ENCODE measurements at places on chromosomes 4 and X.

GRCh38 chr4:148430854-148431253 lies 11.4 kb downstream of the NR3C2 start:
- no peak for DNase-seq

DNA sequence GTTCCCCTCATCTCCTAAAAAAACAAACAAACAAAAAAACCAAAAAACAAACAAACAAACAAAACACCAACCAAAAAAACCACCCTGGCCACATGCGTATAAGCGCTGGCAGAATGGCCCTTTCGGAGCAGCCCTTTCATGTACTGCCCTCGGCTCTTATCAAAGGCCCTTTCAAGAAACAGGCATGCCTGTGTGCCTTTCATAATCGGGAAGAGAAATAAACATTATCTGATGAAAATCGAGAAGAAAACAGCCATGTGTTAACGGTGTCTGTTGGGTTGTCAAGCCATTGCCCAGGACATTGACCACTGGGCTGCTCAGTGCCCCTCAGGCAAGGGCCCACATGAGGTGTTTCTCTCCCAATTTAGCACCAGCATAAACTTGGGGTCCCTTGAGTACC lies 68.3 kb downstream of the PJA1 start:
- DNase-seq: no peak

DNA sequence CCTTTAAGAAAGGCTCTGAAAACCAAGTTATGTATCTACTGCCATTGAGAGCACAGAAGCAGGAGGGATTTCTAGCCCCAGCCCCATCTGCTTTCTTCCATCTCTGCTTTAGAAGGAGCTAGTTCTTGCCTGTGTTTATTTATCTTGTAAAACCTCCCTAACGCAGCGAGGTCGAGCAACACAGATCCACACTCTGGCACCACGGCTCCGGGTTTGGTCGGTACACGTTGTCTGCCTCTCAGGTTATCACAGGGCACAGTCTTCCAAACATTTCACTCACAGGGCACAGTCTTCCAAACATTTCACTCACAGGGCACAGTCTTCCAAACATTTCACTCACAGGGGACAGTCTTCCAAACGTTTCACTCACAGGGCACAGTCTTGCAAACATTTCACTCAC lies 69.7 kb upstream of the TLR3 start:
- no peak for DNase-seq

GRCh38 chr4:153497988-153498967 lies 32.1 kb downstream of the TMEM131L start:
- DNase-seq: no peak

GRCh38 chr4:124804584-124804983 lies 92.1 kb upstream of the ANKRD50 start:
- DNase-seq: no peak

DNA sequence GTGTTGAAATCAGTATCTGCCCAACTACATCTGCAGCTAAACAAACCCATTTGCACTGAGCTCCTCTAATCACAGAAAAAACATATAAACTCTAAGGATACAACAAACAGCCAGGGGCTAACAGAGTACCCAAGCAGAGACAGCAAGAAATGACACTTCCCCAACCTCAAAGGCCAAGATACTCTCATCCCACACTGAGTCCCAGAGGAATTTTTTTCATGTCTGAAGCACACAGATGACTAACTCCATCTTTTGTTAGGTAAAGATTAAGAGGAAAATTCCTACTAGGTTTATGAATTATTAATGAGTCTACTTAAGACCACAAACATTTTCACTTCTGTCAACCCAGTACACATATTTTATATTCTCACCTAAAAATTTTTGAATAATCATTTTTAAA lies 31.6 kb downstream of the SEPSECS start:
- DNase-seq: no peak

GRCh38 chrX:154720067-154720466 lies 30.8 kb downstream of the GAB3 start:
- no peak for DNase-seq

- DNase-seq: no peak
Observed at GRCh38 chr4:177177541-177178081, 132.1 kb upstream of the NEIL3 start.

- DNase-seq: peak; percentile 50
Observed at GRCh38 chrX:66046612-66047235, 6.8 kb upstream of the VSIG4 start.

GRCh38 chrX:84907324-84907968 lies 96.2 kb upstream of the APOOL start:
- DNase-seq: no peak

GRCh38 chr4:14254252-14254651 lies 626.7 kb upstream of the BOD1L1 start:
- DNase-seq: no peak

DNA sequence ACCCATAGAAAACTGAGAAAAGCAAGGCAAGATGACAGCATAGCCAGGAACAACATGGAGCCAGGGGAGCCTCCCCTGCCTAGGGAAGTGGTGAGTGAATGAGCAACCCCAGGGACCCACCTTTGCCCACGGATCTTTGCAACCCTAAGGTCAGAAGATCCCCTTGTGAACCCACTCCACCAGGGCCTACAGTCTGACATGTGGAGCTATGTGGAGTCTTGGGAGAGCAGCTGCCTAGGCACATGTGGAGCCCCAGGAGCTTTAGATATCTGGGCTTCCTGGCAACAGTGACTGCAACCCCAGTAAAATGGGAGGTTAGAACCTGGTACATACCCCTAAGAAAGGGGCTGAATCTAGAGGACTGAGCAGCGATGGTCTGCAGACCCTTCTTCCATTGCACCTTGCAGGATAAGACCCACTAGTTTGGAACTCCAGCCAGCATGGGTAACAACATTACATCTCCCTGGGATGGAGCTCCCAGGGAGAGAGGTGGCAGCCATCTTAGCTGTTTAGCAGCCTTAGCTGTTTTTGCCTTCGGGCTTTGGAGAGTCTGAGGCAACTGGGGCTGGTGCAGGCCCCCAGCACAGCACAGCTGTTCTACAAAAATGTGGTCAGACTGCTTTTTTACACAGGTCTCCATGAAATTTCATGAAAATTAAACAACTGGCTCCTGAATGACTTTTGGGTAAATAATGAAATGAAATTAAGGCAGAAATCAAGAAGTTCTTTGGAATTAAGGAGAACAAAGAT lies 104.7 kb upstream of the TRIM2 start:
- DNase-seq: no peak
